ENCODE measurements at places on chromosomes 16 and 17.

DNA sequence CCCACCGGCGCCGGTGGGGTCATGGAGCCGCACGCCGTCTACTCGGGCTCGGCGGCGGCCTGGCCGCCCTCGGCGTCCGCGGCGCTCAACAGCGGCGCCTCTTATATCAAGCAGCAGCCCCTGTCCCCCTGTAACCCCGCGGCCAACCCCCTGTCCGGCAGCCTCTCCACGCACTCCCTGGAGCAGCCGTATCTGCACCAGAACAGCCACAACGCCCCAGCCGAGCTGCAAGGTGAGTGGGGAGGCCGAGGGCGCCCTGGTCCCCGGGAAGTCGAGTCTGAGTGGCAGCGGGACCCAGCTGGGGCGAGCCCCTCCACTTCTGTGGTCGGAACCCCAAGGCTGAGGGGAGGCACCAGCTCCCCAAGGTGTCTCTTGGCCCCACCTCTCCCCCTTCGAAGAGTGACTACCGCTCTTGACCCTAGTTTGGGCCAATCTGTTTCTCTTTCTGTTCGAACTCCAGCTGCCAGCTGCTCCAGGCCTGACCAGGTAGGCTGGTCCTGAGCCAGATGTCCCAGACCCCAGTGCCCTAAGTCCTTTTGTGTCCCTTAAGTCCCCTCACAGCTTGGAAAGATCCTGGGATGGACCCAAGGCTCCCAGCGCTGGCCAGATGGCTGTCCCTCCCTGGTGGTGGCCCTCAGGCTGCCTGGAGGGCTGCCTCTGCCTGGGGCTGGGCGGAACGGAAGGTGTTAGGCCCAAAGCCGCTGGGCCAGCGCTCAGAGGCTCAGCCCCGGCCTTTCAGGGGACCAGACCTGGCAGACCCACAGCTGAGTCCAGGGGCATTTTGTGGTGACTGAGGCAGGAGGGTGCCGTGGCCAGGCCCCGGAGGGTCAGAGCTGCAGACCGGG, 1.2 kb downstream of the FOXF1 start:
- no peak for DNase-seq

DNA sequence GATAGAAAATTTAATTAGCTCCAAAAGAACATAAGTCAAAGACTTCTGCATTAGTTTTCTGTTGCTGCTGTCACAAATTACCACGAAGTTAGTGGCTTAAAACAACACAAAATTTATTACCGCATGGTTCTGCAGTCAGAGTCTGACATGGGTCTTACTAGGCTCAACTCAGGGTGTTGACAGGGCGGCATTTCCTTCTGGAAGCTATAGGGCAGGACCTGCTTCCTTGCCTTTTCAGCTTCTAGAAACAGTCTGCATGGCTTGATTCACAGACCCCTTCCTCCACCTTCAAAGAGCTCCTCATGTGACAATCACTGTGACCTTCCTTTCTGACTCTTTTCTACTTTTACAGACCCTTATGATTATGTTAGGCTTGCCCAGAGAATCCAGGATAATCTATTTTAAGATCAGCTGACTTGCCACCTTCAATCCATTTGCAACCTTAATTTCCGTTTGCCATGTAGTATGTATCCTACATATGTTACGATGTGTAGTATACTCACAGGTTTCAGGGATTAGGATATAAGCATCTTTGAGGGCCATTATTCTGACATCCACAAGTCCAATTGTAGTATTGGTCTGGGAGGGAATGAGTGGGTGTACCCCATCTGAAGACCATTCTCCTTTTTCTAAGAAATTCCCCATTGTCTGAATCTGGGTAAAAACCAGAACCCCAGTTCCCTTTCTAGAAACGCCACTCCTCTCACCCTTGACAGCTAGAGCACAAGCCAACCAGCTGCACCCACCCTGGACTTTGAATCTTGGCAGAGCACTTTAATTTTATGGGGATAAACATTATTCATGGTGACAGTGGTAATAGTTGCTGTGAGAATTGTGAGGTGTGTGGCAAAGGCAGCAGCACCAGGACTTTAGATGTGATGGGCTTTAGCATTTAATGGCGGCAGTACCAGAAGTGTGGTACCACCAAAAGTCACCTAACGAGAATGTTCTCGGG, 265.5 kb downstream of the KCNJ2 start:
- no peak for DNase-seq

DNA sequence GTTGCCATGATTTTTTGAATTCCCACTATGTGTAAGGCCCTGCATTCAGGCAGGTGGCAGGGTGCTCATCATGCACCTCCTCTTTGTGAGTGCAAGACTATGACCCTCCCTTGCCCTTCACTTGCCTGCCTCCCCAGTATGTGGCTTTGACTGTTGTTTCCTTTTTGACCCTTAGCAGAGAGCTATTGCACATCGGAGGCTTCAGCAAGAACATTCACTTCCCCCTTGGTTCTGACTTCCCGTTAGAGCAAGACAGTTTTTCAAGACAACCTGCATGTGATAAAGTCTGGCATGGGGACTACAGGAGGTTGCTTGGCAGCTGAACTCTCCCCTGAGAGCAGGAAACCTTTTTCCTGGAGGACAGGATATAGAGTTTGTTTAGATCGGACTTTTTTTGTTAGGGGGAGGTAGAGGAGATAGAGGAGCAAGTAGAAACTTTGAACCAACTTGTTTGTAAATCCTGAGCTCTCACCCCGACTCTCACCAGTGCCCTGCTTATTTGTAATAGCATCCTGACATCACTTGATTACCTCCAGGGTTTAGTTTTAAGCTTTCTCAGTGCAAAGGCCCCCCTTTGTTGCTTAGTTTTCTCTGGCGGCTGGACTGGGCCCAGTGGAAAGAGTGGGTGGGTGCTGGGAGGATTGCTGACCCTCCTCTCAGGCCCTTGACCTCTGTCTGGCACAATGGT, 34.3 kb downstream of the LIMD2 start:
- no peak for DNase-seq

DNA sequence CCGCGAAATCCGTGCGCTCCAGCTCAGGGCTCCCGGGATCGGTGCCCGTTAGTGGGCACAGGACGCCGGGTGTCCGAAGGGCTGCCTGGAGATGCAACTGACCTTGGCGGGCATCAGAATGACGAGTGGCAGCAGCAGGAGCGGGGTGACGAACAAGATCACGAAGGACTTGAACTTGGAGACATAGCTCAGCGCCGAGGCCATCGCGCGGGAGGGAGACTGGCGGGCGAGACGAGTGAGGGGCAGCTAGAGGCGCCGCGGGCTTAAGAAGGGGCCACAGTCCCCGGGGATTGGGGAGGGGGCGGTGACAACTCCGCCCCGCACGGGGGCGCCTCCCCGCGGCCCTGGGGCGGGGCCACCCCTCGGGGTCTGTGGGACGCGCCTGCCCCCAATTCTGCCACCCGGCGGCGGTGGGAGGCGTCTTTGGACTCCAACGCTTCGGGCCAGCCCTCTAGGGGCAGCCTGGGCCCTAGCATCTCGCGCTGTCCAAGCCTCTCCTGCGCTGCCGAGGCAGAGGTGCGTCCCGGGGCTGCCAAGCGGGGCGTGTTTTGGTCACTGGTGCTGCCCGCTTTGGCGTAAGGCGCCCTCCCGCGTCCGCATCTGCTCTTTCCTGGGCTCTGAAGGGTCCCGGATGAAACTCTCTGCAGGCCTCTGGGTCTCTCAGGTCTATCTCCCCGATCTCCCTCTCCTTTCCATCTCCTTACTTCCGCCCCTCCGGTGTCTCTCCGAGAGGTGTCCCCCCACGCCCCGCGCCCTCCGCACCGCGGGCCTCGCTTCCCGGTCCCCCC, at the start of gene SLC13A5:
Gene SLC13A5, minus strand, starts transcription at position 240 of the 788 bp plus-strand sequence. Its CDS starts 36 bp downstream, at position 204.
- peak; percentile 6 for DNase-seq

GRCh38 chr17:40658396-40658795, 6.6 kb downstream of the KRT222 start:
- DNase-seq: no peak

- DNase-seq: peak; percentile 11
These were observed 13.7 kb downstream of the ZNRF1 start for GRCh38 chr16:75012380-75013081.

- no peak for DNase-seq
These were observed 11.7 kb downstream of the SAMD14 start for GRCh38 chr17:50118076-50118827.

DNA sequence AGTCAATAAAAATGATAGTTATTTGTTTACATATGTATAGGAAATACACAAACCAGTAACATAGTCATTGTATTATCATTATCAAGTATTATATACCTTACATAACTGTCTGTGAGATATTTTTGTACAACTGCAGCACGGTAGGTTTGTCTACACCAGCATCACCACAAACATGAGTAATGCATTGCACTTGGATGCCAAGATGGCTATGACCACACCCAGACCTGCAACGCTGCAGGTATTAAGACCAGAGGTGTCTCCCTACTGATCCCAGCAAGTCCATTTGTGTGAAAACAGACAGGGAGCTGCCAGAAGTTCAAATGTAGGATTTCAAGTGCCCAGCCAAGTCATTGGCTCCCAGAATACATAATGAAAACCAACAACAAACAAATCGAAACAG, 34.2 kb upstream of the NOS2 start:
- DNase-seq: no peak

DNA sequence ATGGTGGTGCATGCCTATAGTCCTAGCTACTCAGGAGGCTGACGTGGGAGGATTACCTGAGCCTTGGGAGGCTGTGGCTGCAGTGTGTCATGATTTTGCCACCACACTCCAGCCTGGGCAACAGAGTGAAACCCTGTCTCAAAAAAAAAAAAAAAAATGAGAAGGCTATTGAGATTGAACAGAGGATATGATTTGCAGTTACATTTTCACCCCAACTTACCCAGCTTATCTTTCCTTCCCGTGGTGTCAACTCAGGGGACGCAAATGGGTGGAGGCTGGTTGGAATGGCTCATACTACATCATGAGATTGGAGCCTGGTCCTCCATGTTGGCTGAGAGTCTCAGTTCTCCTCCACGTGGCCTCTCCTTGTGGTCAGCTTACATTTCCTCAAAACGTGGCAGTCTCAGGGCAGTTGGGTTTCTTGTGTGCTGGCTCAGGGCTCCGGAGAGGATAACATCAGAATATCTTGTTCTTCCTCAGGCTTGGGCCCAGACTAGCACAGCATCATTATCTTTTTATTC, 17.2 kb upstream of the NSMCE1 start:
- no peak for DNase-seq

GRCh38 chr17:57726213-57726790, 18.8 kb downstream of the CCDC182 start:
- no peak for DNase-seq

GRCh38 chr17:78896091-78896833, 6.7 kb downstream of the CEP295NL start:
- no peak for DNase-seq

- DNase-seq: no peak
These were observed 66.1 kb downstream of the PLD6 start for GRCh38 chr17:17139972-17140589.

- no peak for DNase-seq
These were observed 1.9 kb upstream of the MT1E start for GRCh38 chr16:56623637-56624036.

- DNase-seq: no peak
These were observed 36.8 kb upstream of the RASD1 start for GRCh38 chr17:17532991-17533390.

- peak; percentile 21 for DNase-seq
These were observed 615 bp downstream of the NHERF2 start for GRCh38 chr16:2027024-2028010.

DNA sequence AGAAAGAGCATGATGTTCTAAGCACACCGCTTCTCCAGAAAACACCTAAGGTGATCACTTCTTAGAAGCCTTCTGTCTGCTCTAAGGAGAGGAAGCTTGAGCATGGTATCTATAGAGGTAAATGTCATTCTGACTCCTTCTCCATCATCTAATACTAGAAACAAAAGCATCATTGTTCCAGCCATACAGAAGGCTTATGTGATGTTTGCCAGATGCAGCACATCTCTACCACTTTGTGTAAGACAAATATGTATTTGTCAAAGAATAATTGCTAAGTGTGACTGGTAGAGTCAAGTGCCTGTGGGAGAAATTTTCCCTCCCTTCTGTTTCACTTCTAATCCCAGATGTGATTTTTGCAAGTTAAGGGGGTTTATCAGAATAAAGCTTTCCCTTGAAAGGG, 217.1 kb downstream of the HS3ST3A1 start:
- no peak for DNase-seq

DNA sequence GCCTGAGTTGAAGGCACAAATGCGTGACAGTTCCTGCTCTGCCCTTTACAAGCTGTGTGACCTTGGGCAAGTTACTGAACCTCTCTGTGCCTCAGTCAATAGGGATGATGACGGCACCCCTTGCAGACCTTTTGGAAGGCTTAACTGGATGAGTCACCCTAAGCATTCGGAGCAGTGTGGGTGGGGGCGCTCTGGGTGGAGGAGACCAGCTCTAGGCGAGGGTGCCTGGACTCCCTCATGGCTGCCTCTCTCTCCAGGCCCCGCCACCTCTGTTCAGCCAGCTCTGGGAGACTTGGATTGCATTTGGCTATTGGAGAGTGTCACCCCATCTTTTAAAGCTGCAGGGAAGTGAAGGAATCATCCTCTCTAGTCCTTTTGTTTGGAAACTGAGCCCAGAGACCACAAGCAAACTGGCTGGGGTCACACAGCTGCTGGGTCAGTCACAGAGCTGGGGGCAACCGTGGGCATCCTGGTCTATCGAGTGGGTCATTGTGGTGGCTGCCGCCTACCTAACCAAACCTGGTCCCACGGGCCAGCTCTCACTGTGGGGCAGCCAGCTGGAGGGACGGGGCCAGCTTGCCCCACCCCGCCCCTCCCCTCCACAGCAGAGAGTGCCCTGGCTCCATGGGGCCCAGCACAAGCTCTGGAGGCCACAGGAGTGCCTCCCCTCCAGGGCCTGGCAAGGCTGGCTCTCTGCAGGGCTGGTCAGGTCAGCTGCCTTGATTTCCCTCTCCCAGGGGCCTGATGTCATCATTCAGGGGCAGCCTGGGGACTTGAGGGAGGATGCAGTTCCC, 20.2 kb upstream of the GSE1 start:
- DNase-seq: no peak

DNA sequence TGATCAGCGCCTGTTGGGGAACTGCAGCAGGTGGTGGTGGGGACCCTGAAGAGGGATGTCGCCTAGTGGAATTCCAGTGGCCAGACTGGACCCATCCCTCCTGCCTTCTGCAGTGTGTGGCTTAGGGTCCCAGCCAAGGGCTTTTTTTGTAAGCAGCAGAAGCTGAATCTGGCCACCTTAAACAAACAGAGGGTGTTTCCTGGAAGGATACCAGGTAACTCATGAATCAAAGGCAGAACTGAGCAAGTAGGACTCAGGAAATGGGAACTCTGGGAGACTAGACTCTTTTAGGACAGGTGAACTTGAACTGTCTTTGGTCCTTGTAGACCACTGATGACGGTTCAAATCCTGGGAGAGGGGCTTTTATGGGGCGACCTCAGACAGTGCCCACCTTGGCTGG, 124.0 kb downstream of the ABCC6 start:
- DNase-seq: no peak

All from activated CD4-positive, alpha-beta T cell treated with anti-CD3 and anti-CD28 coated beads, Interleukin-2, amount 50 U/mL, for 48 hours (primary cell).